ENCODE measurements at places on chromosomes 11 and 22.

DNA sequence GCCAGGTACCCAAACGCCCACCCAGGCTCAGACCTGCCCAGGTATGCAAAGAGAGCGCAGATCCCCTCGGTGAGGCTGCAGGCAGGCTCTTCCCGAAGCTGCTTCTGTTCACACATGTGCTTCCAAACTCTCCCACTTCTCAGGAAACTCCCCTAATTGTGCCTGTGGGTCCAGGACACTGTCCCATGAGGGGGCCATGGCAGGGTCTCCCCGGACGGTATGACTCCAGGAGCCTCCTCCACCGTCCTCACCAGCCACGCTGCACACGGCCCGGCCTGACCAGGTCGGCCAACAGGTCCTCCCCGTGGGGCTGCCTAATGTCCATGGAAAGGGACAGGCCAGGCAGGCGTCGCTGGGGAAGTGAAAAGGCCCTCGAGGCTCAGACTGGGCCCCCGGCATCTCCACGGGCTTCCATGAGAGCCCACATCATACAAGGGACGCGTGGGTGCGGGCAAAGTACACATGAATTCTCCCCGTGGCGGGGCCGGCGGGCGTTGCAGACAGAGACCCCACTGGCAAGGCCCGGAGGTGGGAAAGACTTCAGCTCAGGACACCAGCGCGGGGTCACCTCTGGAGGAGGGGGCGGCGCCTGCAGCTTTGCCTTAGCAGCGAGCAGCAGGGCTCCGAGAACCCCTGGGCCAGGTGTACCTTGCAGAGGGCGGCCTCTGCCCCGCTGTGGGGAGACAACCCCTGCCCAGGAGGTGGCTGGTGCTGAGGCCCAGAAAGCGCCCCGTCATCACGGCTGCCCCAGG lies 526.1 kb downstream of the BRD1 start:
- DNase-seq = no peak

DNA sequence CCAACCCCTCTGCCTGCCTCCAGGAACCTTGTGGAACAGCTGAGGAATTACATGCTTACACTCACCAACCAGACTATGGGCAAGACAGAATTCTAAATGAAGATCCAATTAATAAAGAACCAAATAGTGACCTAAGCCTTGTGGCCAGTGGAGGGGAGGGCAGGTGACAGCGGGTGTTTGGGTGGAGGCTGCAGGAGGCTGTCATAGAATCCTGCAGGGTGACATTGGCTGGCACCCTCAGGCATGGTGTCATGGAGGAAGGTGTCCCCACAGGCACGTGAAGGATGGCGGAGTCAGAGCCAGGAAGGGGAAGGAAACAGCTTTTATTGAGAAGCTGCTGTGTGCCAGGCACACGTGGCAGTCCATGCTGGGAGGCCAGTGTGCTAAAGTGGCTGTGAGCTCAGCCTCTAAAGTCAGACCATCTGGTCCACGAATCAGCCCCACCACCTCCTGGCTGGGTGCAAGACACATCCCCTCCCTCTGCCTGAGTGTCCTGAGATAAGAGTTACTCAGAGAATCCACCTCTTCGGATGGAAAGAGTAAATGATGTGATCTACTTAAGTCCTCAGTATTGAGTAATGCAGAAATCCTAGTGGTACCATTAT lies 8.7 kb downstream of the MYO18B start:
- DNase-seq = no peak

DNA sequence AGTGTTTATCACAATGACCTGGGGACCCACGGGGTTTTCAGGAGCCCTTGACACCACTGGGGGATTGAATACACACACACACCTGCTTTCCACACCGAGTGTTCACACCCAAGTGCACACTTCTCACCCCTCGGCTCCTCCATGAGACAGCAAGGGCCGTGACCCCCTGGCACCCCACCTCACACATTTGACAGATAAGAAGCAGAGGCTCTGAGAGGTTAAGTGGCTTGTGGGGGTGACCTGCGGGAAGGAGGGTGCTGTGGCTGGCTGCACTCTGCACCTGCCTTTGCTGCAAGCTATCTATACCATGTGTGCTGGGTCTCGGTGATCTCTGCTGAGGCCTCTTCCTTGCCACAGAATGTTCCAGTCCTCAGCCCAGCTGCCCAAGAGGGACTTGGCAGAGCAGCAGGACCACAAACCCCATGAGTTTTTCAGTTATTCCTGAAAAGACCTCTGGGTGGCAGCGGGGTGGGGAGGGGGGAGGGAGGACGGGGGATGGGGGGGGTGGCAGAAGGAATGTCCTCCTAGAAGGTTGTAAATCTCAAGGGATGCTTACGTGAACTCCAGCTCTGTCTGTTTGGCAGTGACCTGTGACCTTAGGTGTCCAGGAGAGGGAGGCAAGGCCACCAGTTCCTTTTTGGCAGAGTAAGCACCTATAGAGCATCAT lies 47.9 kb upstream of the RFPL3 start:
- no peak for DNase-seq

- DNase-seq = no peak
These were observed 4.5 kb upstream of the RFPL1 start for GRCh38 chr22:29433856-29434255.

DNA sequence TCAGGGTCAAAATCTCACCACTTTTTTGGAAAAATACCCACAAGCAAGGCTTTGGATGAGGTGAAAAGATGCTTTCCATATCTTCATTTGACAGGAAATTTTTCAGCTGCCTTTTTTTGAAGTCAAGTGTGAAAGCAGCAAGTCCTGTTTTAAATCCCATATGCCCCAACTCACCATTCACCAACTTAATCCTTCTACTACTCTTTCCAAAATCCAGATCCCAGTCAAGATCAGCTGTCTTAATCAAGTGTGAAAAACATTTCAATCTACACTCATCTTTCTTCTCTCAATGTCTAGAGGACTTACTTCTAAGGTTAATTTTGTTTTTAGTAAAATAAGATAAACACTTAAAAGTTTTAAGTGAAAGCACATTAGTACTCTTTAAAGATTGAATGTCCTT lies 128.4 kb upstream of the CEP126 start:
- no peak for DNase-seq

DNA sequence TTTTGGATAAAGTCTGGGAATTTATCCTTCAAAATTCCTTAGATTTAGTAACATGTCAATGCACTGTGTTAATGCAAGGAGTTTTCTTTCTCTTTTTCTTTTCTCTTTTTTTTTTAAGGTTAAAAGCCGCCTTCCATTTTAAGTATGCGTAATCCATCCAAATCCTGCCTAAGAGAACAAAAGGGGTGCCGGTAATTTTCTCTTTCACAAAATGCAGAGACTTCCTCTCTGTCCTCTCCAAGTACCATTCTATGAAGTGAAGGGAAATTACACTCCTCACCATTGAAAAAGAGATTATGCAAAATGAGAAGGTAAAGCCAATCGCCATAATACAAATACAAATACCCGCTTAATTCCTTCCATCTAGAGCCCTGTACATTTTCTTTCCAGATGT lies 273.8 kb downstream of the BLID start:
- DNase-seq = no peak

- peak; percentile 6 for DNase-seq
These were observed 83.9 kb downstream of the RRAS2 start for GRCh38 chr11:14275076-14275475.

GRCh38 chr11:118252688-118253087 lies 523 bp upstream of the MPZL3 start:
- no peak for DNase-seq

GRCh38 chr11:62493801-62494200 lies 52.8 kb downstream of the AHNAK start:
- DNase-seq = no peak

DNA sequence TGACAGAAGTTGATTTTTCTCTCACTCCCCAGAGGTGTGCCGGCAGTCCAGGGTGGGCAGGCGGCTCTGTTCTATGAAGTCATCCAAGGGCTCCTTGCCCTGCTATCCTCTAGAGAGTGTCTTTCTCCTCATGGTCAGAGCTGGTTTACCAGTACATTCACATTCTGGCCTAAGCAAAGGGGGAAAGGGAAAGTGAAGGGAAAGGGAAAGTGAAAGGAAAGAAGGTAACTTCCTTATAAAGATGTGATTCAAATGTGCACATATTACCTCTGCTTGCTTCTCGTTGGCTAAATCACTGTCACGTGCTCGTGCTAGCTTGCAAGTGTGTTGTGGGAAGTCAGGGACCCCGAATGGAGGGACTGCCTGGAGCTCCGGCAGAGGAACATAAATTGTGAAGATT lies 2.9 kb upstream of the HTATIP2 start:
- no peak for DNase-seq

DNA sequence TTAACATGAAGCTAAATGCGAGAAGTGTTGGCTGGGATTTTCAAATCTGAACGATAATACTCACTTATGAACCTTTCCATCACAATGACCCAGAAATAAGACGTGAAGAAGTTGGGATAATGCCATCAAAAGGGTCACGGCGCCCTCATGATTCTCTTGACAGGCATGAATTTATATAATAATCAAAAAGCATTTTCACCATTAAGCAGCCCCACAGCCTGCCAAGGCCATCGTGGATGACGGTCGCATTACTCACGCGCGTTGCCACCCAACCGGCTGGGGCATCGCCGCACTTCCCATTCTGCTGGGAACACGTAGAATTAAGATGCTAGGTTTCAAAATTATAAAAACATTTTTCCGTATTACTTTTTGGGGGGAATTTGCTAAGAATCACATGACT lies 18.9 kb upstream of the GAL start:
- DNase-seq = no peak

- DNase-seq = no peak
These were observed 90.4 kb downstream of the APIP start for GRCh38 chr11:34825670-34826383.

GRCh38 chr11:129852125-129852740 lies 36.6 kb downstream of the TMEM45B start:
- DNase-seq = no peak

DNA sequence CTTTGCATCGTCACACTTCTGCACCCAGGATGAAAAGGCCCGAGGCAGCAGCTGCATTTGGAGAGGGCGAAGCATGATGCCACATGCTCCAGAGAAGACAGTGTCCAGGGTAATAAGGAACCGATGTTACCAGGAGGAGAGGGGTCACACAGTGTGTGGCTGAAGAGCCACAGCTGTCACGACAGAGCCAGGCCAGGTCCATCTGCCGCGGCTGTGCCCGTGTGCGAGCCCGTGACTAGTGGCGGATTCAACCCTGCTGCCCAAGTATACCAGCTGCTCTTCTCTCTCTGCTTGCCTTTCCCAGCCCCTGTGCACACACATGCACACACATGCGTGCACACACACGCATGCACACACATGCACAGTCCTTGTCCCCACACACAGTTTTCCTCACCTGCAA lies 1432.5 kb downstream of the BRD1 start:
- no peak for DNase-seq

GRCh38 chr22:30908051-30908461 lies 60.5 kb downstream of the MORC2 start:
- DNase-seq = no peak

- DNase-seq = no peak
These were observed 1.1 kb downstream of the HMGXB4 start for GRCh38 chr22:35258191-35258988.

DNA sequence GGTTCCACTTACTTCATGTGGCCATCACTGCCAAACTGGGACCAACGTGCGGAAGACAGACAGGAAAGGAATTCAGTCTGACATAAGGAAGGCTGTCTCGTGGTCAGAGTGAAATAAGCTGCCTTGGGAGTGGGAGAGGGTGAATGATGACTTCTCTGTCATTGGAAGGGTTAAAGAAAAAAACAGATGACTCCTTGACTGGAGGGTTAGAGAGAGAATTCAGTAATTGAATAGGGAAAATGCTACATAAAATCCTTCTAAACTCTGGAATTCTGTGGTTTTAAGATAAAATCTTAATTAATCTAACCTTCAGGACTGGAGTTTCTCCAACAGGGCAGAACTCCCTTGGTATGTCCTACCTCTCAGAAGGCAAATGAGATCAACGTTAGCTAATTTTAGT lies 33.8 kb downstream of the RAB30 start:
- no peak for DNase-seq

DNA sequence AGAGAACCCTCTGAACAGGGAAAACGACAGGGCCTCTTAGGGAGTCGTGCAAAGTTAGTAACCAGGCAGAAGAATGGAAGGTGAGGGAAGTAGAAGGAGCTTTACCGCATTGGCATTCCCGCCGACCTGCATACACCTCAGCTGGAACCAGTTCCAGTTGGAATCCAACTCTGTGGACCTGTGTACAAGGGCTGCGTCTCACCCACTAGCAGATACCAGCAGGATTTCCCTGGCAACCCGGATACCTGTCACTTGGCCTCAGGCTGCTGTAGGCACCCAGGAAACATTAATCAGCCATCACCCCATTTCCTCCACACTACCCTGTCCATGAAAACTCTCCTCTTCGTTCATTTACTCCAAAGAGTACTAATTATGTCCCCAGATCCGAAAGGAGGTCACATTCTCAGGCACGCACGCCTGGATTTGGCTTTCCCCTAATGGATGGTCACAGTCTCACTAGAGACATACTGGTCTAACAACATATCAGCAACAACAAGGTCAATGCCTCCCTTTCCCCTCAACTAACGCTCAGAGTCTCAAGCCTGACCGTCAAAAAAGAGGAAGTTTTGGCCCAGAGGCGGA lies 842 bp downstream of the ARFGAP2 start:
- DNase-seq = no peak

GRCh38 chr11:77750394-77751156 lies 69.9 kb downstream of the RSF1 start:
- no peak for DNase-seq

DNA sequence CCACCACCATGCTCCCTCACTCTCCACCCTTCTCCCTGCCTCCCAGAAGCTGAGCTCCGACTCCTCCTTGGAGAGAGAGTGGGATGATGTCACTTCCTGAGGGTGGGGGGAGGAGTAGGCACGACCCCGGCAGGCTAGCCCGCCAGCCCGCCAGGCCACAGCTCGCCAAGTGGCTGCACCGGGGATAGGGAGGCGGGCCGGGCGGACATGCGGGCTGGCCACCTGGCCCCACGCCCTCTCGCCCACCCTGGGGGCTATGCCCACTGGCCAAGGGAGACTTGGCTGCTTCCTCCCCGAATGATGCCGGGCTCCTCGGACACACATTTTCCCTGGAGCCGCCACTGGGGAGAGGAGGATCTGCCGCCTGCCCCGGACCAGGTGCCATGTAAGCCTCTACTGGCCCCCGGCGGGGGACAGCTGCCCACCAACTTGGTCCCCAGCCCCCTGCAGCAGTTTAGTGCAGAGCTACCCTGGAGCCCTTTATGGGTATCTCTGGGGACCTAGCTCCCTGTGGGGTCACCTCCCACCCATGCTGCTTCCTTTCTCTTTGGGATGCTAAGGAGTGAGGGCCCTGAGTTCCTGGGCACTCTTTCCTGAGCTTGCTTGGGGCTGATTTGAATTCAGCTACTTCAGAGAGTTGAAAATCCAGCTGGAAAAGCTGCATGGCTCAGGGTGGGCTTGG lies 33.7 kb upstream of the MYRF start:
- peak; percentile 15 for DNase-seq

DNA sequence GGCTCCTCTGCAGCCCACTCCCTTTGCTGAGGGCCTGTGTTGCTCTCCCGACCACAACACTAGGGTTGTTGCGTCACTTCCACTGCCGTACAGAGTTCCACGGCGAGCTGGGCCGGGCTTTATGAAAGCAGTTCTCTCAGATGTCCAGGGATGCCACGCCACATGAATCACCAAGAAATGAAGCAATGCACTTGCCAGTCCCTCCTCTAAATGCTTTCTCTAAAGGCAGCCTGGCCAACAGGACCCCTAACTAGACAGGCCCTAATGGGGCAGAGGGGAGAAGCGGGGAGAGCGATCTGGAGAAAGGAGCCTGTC lies 188.7 kb downstream of the CTTN start:
- DNase-seq = no peak

- no peak for DNase-seq
These were observed 17.3 kb downstream of the RPL27A start for GRCh38 chr11:8699903-8700302.

All from BJ (cell line).